ENCODE measurements at places on chromosomes 11 and 22. TPM values are rescaled to one million over a fixed set of nuclear protein-coding genes. Genes with fewer than 3 reads are reported as not detected.

GRCh38 chr22:19710020-19710768, 4.1 kb upstream of the SEPTIN5 start:
- no peak overlapping the region for H3K27ac ChIP-seq
- no peak overlapping the region for H3K4me3 ChIP-seq
- H3K4me1 ChIP-seq: peaks cover 13% of the 10 kb centered on the region

- H3K27ac ChIP-seq: peak within 1 kb of the TSS; percentile 82
- peak; percentile 66 for DNase-seq
- H3K27me3 ChIP-seq: no peaks in the 10 kb centered on the region
- H3K4me3 ChIP-seq: peak within 1 kb of the TSS; percentile 26
Observed at GRCh38 chr11:64339754-64340408, at the start of gene CCDC88B. TSS of gene CCDC88B (plus strand) at chr11:64340204. CDS start at chr11:64340267, 63 bp downstream.

DNA sequence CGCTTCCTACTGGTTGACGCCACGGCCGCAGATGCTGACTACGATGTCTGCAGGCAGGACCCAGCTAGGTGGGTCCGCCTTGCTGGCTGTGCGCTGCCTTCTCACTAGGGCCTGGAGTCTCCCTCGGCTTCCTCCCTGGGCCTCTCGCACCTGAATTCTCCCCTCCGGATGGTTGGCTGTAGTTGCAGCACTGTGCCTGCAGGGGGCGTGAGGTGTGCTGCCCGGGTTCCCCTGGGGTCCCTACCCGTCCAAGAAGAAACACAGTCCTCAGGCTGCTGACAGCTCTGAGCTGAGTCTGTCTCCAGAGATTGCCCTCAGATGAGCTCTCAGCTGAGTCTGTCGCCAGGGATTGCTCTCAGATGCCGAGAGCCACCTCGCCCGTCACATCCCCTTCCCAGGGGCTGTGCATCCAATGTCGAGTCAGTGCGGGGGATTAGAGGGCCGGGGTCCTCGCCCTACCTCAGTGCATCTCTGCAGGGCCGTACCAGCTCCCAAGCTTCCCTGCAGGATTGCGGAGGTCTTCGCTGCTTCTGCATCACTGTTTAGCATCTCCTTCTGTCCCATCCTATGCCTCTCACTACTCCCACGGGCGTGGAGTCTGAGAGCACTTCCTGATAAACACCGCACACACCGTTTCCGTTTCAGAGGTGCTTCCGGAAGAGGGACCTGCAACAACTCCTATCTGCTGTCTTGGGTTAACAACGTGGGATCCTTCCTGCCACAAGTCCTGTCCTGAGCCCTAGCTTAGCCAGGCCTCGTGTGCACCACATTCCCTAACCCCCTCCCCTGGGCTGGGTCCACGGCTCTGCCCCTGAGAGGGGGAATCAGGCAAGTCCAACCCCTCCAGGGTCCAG, 196.9 kb downstream of the CSNK2A3 start:
- DNase-seq: no peak
- H3K27ac ChIP-seq: no peak overlapping the region
- H3K4me3 ChIP-seq: no peak overlapping the region
- no peaks in the 10 kb centered on the region for H3K4me1 ChIP-seq
- H3K27me3 ChIP-seq: no peaks in the 10 kb centered on the region

- no peaks in the 10 kb centered on the region for H3K36me3 ChIP-seq
- H3K27me3 ChIP-seq: no peaks in the 10 kb centered on the region
- no peak for DNase-seq
- H3K4me3 ChIP-seq: no peak overlapping the region
- no peak overlapping the region for H3K27ac ChIP-seq
Observed at GRCh38 chr11:75103380-75104026, 6.8 kb upstream of the OR2AT4 start.

DNA sequence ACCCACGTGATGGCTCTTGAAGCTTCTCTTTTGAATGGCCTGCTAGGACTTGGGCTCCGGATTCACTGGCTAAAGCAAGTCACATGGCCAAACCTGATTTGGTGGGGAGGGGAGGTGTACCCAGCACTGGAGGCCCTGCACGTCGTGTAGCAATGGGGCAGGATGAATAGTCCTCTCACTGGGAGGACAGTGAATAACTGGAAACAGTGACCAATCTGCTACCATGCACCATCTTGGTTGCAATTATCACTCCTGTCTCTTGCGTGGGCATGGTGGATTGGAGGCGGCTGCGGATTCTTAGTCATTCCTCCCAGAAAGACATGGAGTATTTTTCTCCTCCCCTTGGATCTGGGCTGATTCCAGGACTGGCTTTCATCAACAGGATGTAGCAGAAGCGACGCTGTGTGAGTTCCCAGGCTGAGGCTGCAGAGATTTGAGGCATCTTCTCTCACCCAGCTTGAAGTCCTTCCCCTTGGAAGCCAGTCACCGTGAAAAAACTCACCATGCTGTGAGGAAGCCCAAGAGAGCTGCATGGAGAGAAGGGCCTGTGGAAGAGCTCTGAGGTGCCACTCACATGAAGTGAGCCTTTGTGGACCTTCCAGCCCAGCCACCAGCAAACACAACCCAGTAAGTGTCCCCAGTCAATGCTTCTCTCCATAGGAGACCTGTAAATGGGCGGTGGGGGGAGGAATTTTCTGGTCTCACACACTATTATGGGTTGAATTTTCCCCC, 70.4 kb downstream of the IGLL1 start:
- DNase-seq: no peak
- H3K4me1 ChIP-seq: no peaks in the 10 kb centered on the region
- no peaks in the 10 kb centered on the region for H3K36me3 ChIP-seq

GRCh38 chr11:102367364-102367763, 20.4 kb downstream of the BIRC2 start:
- H3K36me3 ChIP-seq: peaks cover 59% of the 10 kb centered on the region
- peak; percentile 43 for DNase-seq
- H3K27me3 ChIP-seq: no peaks in the 10 kb centered on the region
- H3K27ac ChIP-seq: no peak overlapping the region
- H3K4me1 ChIP-seq: no peaks in the 10 kb centered on the region

- no peaks in the 10 kb centered on the region for H3K27me3 ChIP-seq
- H3K4me1 ChIP-seq: no peaks in the 10 kb centered on the region
Observed at GRCh38 chr22:44392446-44392921, 79.7 kb upstream of the SHISAL1 start.

DNA sequence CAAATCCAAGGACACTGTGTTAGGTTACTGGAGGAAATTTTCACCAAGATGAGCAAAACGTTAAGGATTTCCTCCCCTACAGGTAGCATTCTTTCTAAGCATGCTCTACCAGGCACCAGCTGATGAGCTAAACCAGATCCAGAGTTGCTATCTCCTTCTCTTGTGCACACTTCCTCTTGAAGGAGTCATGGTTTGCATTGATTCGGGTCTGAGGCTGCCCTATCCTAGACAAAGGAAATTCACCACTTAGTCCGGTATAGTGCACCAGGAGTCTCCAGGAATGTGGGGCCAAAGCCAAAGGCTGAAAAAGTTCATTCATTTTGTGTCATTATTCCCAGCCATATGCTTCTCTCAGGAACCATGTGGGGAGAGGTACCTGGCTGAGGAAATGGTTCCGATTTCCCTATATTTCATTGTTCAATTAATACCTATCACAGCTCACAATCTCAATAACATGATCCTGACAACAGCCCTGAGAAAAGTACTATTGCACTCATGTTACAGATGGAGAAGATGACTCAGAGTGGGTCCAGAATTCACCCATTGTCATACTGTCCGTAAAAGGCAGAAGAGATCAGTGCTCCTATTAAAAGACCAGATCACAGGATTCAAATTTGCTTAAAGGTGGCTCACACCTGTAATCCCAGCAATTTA, 39.1 kb downstream of the SLC35F2 start:
- no peak overlapping the region for H3K4me3 ChIP-seq
- H3K27me3 ChIP-seq: no peaks in the 10 kb centered on the region
- H3K36me3 ChIP-seq: no peaks in the 10 kb centered on the region

- no peak for DNase-seq
- no peaks in the 10 kb centered on the region for H3K4me1 ChIP-seq
- H3K4me3 ChIP-seq: no peak overlapping the region
- peaks cover 66% of the 10 kb centered on the region for H3K27me3 ChIP-seq
- H3K27ac ChIP-seq: no peak overlapping the region
Observed at GRCh38 chr11:134535029-134536025, 123.3 kb upstream of the B3GAT1 start.

GRCh38 chr11:70250876-70251658, 19.4 kb upstream of the PPFIA1 start:
- no peak overlapping the region for H3K27ac ChIP-seq
- H3K4me1 ChIP-seq: no peaks in the 10 kb centered on the region
- H3K36me3 ChIP-seq: no peaks in the 10 kb centered on the region
- no peak for DNase-seq

GRCh38 chr11:77647654-77648305, 10.2 kb upstream of the CLNS1A start:
- no peaks in the 10 kb centered on the region for H3K27me3 ChIP-seq
- H3K4me1 ChIP-seq: peaks cover 12% of the 10 kb centered on the region

DNA sequence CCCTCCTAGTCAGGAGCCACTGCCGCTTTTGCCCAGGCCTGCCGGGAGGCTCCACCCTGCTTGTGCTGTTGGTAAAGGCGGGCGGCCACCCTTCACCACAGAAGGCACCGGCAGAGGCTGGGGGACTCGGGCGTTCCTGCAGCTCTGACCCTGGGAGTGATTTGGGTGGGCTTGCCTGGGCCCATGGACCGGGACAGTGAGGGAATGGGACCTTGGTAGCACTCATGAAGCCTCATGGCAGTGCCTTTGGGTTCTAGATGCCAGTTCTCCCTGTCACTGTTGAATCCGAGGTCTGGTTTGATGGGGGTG, 4.4 kb downstream of the TPCN2 start:
- DNase-seq: no peak
- peaks cover 36% of the 10 kb centered on the region for H3K36me3 ChIP-seq
- no peaks in the 10 kb centered on the region for H3K27me3 ChIP-seq
- H3K4me1 ChIP-seq: peaks cover 84% of the 10 kb centered on the region
- no peak overlapping the region for H3K27ac ChIP-seq
- no peak overlapping the region for H3K4me3 ChIP-seq

GRCh38 chr11:124961972-124962609, 8.1 kb downstream of the CCDC15 start:
- H3K27me3 ChIP-seq: no peaks in the 10 kb centered on the region
- H3K27ac ChIP-seq: no peak overlapping the region
- H3K4me3 ChIP-seq: no peak overlapping the region
- DNase-seq: no peak

DNA sequence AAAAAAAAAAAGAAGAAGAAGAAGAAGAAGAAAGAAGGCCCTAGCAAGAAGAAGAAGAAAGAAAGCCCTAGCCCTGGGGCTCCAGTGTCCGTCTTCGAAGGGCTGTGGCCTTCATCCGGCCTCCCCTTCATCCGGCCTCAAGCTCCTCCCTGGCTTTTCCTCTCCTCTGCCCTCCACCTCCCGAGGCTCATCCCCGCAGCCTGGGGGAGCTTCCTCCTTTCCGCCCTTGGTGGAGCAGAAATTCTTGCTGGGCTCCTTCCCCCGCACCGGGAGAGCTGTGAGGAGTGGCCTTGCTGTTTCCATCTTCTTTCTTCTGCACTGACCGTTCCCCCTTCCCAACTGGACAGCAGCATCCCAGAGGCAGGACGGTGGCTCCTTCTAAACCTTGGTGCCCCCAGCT, 9.5 kb upstream of the LTO1 start:
- H3K4me1 ChIP-seq: peaks cover 7% of the 10 kb centered on the region
- no peak overlapping the region for H3K27ac ChIP-seq
- H3K4me3 ChIP-seq: no peak overlapping the region
- H3K27me3 ChIP-seq: peaks cover 4% of the 10 kb centered on the region

DNA sequence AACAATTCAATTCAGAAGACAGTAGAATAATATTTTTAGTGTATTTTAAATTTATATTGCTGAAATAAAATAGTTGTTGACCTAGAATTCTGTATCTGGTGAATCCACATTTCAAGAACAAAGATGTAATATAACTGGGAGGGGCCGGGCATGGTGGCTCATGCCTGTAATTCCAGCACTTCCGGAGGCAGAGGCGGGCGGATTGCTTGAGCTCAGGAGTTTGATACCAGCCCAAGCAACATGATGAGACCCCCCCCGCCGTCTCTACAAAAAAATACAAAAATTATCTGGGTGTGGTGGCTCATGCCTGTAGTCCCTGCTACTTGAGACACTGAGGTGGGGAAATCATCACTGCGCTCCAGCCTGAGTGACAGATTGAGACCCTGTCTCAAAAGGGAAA, 72.6 kb downstream of the CD82 start:
- H3K27me3 ChIP-seq: no peaks in the 10 kb centered on the region
- peak; percentile 2 for DNase-seq
- no peaks in the 10 kb centered on the region for H3K4me1 ChIP-seq
- H3K36me3 ChIP-seq: no peaks in the 10 kb centered on the region
- H3K27ac ChIP-seq: no peak overlapping the region
- H3K4me3 ChIP-seq: no peak overlapping the region

GRCh38 chr11:66373265-66373664, 1.7 kb upstream of the SLC29A2 start:
- H3K36me3 ChIP-seq: no peaks in the 10 kb centered on the region
- DNase-seq: peak; percentile 9
- no peak overlapping the region for H3K27ac ChIP-seq
- peaks cover 25% of the 10 kb centered on the region for H3K4me1 ChIP-seq

GRCh38 chr11:16001899-16002426, 354.4 kb downstream of the SOX6 start:
- peaks cover 23% of the 10 kb centered on the region for H3K4me1 ChIP-seq
- H3K27ac ChIP-seq: peak overlapping the region; percentile 45
- DNase-seq: peak; percentile 90
- H3K27me3 ChIP-seq: no peaks in the 10 kb centered on the region

OR5M8 gene
- not detected for polyA plus RNA-seq

CDC45 gene
- 5.4 TPM for polyA plus RNA-seq

APOBEC3C gene
- 14.9 TPM for polyA plus RNA-seq

APOL1 gene
- 38.9 TPM for polyA plus RNA-seq

FAM89B gene
- polyA plus RNA-seq: 63.4 TPM

CD248 gene
- 2.3 TPM for polyA plus RNA-seq

SIDT2 gene
- 24.3 TPM for polyA plus RNA-seq

TREH gene
- 0.76 TPM for polyA plus RNA-seq

CNIH2 gene
- polyA plus RNA-seq: 0.50 TPM
